ENCODE measurements at places on chromosomes 4 and X.

DNA sequence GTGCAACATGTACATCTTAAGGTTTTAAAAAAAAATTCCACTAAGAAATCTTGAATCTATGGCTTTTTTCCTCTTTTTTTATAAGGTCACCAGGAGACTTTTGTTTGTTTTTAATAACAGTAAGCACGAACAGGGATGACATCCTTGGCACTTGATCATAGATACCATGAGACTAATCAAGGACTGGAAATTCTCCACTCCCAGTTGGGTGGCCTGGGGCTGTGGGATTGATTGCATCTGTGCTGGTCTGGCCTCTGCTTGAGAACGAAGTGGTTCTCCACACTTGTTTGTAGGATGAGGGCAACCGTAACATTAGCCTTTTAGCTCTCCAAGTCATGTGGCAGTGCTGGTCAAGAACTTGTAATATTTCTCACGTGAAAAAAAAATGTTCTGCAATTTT lies 35.4 kb downstream of the SNX25 start:
- DNase-seq, result no peak

GRCh38 chr4:163590619-163591264 lies 96.3 kb downstream of the TMA16 start:
- DNase-seq, result no peak

DNA sequence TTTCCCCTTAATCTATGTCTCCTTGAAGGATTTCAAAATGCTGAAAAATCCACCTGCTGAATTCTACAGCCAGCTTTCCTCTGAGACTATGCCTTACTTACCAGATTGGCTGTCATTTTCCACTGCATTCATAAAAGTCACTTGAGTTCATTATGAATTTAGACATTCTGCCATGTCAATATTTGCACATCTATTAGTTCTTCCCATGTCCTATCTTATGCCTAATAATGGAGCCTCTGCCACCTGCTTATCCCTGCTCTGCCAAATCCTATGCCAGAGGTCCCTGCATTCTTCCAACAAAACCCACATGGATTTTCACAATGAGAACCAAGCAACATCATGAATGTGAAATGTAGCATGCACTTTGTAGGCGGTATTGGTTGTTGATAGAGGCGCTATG lies 42.6 kb downstream of the GASK1B start:
- no peak for DNase-seq

GRCh38 chr4:158169931-158170690 lies 2.7 kb downstream of the GASK1B start:
- DNase-seq, result no peak

GRCh38 chr4:65559270-65559669 lies 111.0 kb downstream of the EPHA5 start:
- DNase-seq, result no peak

GRCh38 chrX:146967306-146967705 lies 152.8 kb upstream of the CXorf51A start:
- DNase-seq, result no peak

DNA sequence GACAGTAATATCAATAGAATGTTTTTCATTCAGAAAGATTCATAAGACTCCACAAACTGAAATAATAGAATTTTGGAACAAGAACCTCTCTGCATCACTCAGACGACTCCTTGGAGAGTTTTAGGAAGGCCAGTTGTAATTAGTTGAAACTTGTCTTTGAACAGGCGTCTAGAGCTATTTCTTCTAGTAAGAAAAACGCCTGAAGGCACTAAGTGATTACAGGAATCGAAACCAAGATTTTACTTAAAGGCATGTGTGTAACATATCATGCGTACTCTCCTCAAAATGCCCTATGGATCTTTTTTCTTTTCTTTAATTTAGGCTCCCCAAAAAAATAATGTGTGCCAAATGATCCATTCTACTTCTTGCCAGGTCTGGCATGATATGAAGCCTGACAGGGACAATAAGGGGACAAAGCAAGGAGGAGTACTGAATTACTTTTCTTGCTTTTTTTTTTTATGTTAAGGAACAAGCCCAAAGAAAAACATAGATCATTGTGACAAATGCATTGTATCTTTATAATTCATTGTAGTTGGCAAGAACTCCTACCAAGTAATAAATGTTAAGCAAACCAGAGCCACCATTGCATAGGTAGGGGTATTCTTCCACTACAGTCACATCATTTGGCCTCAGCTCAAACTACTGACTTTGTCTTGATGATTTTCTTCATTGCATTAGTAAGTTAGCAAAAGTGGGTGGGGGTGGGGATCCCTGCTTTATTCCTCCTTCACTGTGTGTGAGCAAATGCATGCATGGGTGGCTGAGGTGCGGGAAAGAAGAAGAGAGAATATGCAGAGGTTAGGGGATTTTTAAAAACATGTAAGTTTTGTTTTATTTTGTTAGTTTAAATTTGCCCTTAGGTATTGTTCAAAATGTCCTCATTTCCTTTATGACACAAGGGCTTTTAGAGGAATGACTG lies 79.9 kb upstream of the ATOH1 start:
- DNase-seq, result no peak

- DNase-seq, result no peak
Measured at GRCh38 chrX:108442901-108443464, 3.3 kb downstream of the COL4A5 start.

DNA sequence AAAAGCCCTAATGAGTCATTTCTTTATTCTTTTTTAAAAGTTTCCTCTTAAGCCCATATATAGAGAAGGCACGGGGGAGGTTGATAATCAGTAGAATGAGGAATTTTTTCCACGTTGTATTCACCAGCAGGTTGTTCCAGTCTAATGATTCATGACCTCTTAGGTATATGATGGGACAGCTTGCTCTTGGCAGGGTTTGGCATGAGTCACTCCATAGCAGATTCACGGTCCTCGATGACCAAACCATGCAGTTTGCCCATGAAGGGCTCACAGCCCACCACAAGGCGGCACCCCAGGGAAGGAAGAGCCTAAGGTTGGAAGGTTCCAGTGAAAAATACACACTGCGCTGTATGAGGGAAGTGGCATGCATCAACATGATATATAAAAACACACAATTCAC lies 623.8 kb upstream of the DIPK2B start:
- DNase-seq, result no peak

GRCh38 chr4:110074570-110074969 lies 123.8 kb downstream of the ELOVL6 start:
- DNase-seq, result no peak

DNA sequence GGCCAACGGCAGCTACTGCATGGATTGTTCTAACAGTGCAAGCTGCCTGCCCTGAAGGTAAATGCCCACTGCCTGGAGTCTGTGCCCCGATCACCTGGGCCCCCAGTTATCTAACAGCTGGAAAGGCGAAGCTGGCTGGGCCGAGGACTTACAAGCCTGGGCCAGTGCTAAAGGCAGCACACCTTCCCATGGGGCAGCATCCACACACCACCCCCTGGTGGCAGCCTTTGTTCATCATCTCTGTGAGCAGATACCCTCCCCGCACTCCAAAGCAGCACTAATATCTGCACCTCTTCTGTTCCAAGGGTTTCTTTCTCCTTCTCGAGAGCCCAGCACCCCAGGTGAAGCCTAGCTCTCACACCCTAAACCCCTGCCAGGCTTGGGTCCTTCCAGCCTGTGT lies 7.6 kb downstream of the SLC2A9 start:
- no peak for DNase-seq

GRCh38 chrX:153469811-153470410 lies 465 bp downstream of the HAUS7 start:
- no peak for DNase-seq

GRCh38 chr4:6333301-6334202 lies 63.9 kb downstream of the WFS1 start:
- DNase-seq, result no peak

DNA sequence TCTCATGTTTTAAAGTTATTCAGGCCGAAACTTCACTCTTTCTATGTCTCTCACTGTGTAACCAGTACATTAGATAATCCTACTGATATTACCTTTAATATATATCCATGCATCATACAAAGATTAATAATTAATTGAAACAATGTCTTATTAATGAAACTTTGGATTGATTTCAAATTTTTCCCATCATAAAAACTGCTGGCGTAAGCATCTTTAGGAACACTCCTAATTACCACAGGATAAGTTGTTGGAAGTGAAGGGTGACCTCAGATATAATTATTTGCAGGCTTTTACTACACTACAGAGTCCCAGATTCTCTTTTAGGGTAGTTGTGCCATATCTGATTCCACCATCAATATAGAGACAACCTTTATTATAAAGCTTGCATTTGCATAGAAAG lies 181.3 kb upstream of the SFRP2 start:
- DNase-seq, result no peak

DNA sequence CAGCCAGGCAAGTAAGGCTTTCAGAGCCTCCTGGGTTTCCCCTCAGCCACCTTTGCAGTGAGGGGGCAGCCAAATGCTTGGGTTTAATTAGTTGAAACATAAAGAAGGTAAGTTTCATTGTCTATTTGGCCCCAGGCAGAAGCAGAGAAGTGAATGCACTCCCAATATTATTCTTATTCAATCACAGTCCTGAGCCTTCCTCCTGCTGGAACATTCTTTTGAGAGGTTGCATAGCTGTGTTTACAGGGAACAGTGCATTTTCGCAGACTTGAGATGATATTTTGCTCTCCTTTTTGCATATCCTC lies 13.9 kb downstream of the SLC2A9 start:
- no peak for DNase-seq

- DNase-seq, result no peak
Measured at GRCh38 chr4:89994176-89994873, 99.7 kb downstream of the MMRN1 start.

DNA sequence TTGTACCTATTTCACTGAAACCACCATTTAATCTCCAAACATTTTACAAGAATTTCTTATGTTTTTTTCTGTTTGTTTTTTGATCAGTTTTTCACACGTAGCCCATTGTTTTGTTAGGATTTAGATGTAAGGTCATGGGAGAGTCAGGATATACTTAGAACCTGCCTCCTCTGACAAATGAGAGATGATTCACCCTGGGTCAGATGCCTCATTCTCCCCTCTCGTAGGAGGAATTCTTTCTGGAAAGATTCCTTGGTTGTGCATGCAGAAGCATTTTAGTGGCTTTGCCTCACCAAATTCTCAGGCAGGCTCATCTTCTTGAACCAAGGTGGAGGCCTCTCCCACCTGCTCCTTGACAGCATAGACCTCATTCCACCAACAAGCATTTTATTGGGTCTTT lies 599.3 kb downstream of the SPRY1 start:
- no peak for DNase-seq

- DNase-seq, result no peak
Measured at GRCh38 chrX:108199691-108200090, 108.1 kb downstream of the ATG4A start.

DNA sequence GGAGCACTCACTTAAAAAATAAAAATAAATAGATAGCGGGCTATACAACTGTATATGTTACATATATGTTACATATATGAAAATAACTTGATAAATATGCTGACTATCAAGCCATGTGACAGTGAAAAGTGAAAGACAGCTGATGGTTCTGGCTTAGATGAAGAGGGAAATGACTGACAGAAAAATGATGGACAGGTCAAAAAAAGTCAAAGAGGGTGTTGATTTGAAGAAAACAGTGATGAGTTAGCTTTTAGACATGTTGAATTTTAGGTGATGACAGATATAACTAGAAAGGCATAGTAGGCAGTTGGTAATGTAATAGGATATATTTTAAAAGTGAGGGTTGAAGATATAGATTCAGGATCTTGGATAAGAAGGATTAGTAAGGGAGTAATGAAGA lies 37.8 kb downstream of the FBXO8 start:
- DNase-seq, result no peak

- DNase-seq, result no peak
Measured at GRCh38 chrX:319579-320125, 1.1 kb upstream of the GTPBP6 start.

All from right atrium auricular region (tissue), 2 donors.